ENCODE measurements at places on chromosomes 11 and 22.

DNA sequence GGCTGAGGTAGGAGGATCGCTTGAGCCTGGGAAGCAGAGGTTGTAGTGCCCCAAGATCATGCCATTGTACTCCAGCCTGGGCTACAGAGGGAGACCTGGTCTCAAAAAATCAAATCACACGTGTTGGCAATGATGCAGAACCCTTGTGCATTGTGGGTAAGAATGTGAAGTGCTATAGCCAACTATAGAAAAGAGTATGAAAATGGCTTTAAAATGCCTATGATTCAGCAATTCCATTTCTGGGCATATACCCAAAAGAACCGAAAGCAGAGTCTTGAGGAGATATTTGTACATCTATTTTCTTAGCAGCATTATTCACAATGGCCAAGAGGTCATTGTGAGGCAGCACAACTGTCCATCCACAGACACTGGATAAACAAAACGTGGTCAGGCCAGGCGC is 2.6 kb upstream of the FADS3 start:
- no peak for DNase-seq

DNA sequence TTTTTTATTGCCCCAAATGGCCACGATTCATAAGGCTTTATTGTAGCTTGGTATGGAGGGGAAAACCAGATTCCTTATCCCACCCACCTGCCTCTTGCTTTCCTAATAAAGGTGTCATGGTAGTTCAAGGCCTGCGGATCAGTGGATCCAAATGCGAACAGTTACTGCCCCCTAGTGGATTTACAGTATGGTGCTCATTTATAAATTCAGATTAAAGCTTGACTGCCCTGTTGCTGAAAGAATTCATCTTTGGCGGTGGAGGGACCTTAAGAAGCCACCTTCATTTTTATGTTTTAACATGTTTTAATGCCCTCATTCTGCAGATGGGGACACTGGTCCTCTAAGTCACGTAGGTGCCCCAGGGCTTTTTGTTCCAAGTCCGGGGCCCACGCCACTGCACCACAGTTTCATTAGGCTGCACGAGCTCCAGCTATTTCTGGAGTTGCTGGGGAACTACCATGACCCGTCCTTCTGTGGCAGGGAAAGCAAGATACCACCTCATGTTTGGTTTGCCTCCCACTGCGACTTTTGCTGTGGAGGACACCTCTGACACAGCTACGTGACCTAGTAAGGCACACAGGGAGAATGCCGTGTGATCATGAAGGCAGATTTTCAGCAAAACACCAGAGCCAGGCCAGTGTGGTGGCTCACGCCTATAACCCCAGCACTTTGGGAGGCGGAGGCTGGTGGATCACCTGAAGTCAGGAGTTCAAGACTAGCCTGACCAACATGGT is 15.6 kb upstream of the INCENP start:
- no peak for DNase-seq

DNA sequence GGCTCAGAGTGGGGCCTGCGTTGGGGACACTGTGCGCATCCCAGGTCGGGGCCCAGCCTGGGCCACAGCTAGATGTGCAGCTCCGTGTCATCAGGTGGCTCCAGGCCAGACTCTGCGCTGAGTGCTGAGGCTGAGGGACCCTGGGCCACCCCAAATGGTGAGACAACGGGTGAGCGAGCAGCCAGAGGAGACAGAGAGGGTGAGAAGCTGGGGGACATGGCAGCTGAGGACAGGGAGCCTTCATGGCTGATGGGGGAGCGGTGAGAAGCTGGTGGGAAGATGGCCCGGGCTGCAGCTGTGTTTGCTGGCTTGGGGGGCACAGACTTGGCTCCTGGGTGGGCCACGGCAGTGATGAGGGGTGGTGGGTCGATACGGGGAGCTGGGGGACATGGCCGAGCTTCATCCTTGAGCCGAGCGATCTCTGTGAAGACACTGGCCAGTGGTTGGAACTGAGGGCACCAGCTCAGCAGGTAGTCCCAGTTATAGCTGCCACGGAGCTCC is 2.5 kb upstream of the TPP1 start:
- DNase-seq = no peak

GRCh38 chr22:48102581-48102980 is 1340.1 kb downstream of the TBC1D22A start:
- no peak for DNase-seq

GRCh38 chr11:6745465-6746015 is 26.2 kb downstream of the OR2AG2 start:
- no peak for DNase-seq

DNA sequence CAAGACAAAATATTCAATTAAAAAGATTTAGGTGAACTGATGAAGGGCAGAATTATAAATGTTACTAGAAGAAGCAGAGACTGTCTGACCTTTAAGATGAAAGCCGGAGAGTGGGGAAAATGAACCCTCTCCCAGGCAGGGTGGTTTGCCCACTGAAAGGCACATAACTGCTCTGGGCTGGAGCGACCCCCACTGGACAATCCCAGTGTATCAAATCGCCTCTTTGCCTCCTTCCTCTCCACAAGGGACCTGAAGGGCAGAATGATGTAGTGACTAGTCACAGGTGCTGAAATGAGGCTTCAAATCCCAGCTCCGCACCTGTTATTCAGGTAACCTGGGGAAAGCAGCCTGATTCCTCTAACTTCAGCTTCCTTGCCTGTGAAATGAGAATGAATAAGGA is 69.0 kb downstream of the EFCAB6 start:
- DNase-seq = no peak

DNA sequence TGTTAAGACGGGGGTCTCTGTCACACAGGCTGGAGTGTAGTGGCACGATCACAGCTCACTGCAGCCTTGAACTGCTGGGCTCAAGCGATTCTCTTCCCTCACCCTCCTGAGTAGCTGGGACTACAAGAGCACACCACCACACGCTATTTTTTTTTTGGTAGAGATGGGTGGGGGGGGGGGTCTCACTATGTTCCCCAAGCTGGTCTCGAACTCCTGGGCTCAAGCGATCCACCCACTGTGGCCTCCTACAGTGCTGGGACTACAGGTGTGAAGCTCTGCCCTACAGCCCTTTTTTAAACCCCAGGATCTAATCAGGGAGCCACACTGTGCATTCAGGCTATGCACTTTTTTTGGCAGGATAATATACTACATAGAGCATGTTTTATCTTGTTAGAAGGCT is 1.4 kb upstream of the DHCR7 start:
- no peak for DNase-seq

DNA sequence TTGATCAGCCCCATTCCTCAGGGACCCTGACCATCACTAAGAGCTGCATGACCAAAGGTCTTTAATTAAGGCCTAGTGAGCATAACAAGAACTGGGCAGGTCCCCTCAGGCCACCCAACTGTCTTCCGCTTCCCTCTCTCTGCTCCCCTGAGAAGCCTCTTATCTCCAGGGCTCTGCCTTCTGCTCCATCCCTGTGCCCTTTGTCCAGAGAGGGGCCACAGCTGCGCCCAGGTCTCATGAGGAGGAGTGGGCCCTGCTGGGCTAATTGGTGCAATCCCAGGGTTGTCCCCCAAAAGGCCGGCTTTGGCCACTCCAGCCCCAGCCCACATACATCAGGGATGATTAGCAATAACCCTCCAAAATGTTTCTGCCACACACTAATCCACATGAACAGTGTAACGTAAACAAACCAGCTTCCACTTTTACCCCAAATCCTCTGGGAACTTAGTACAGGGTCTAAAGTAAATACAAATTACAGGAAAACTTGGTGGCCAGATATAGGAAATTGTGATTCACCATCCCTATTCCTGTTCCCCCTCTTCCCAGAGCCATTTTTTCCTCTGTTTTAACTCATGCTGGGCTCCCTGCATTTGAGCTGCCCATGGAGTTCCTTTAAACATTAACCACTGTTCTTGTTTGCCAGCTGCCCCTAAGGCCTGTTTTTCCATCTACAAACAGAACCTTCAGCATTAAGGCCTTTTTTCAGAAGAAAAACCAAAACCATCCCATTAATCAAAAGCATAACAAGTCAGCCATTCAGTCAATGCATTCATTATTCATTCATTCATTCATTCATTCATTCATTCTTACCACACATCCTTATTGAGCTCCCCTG is 34.6 kb upstream of the CAVIN3 start:
- no peak for DNase-seq

DNA sequence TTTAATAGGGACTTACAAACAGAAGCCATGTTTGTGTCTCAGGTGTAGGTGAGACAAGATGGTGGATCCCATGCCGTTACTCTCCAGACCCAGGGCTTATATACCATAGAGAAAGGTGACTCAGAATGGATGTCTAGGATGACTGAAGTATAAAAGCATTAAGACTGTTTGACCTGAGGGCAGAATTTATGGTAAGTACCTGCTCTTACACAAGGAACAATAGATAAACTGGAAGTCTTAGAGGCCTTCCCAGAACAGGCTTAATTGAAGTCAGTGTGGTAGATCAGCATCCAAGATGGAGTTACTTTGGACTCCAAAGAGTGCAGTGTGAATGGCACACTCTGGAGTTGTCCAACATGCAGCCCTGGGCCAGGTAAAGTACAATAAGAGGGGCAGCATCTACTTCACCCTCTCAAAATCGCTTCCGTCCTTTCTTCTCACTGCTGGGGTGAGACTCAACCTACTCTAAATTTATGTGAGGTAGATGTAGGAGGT is 387.0 kb upstream of the DDI1 start:
- no peak for DNase-seq

DNA sequence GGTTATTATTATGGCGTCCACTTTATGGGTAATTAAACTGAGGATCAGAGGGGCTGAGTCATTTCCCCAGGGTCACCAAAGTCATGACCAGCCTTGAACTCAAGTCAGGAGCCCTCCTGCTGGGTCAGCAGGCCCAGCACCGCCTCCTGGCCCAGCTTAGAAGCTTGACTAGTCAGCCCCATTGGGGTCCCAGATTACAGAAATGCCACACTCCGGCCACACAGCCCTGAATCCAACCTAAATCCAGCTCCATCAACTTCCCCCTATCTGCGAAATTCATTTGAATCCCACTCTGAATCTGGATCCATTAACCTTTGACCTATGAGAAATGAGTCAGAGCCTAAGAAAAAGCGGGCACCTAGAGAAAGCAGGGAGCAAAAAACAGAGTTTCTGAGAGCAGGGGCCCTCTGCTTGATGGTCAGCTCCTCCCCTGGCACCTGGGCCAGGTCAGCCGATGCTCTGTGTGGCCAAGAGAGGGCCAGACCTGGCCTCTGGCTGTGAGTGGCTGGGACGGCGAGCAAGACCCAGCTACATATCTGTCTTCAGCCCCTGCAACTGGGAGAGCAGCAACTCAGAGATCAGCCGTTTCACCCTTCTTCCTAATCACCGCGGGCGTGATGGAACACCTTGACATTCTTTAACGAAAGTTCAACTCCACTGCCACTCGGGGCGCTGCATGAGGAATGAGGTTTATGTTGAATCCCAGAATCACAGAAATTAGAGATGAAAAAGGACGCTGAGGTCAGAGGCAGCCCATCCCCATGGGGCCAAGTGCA is 196.1 kb downstream of the TRIM29 start:
- DNase-seq = no peak

DNA sequence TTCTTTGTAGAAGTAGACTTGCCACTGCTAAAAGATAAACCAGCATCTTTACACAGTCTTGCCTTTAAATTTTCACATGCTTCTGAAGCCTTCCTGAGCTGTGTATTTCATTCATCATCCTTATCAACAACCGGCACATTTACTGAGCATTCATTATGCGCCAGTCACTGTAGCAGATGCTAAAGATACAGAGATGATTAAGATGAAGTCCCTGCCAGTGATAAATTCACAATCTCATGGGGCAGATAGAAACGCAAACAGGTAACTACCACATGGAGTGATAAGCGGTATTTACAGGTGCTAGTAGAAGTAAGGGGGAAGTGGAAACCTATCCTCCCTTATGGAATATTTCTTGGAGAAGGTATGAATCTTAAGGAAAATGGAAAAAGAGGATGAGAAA is 67.2 kb downstream of the PRCP start:
- DNase-seq = no peak

DNA sequence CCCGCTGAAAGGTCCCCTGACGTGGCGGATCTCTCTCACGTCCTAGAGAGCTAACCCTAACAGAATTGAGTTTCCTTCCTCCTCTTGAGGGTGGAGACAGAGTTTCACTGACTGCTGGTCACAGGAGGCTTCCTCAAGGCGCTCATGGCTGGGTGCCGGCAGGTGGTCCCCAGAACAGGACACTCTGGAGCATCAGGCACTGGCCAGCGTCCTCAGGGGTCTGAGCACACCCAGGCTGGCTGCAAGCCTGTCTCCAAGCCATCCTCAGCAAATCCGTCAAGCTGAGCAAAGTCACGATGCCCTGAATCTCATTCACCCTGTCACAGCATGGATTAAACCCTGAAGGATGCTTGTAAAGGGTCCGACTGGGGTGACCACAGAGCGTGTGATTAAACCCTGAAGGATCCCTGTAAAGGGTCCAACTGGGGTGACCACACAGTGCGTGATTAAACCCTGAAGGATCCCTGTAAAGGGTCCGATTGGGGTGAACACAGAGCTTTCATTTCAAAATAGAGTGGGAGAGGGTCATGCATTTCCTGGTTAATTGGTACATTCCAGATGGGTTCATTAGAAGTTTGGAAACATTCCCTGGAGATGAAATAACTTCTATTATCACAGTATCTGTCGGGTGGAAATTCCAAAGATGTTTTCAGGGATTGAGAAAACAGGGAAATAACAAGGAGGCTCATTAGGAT is 473.0 kb downstream of the BRD1 start:
- DNase-seq = no peak

DNA sequence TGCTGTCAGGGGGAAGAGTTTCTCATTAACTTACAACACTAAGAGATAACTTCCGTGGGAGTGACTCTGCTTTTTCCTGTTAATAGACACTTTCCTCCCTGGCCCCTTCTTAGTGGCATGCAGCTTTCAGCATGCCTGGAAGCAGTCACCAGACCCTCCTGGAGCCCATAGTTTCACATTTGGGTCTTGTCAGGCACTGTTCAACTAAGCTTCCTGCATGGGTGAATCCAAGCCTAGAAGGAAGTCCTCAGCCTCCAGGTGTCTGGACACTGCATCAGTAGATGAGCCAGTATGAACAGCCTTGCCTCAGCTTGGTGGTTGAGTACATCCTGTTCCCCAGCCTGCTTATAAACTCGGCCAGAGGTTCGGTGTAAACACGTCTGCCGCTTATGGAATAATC is 68.1 kb downstream of the PPP6R3 start:
- DNase-seq = no peak

GRCh38 chr11:87251560-87251959 is 213.8 kb downstream of the TMEM135 start:
- DNase-seq = no peak

GRCh38 chr11:123103326-123103980 is 41.5 kb upstream of the HSPA8 start:
- DNase-seq = no peak

GRCh38 chr22:46087816-46088277 is 62.5 kb upstream of the PPARA start:
- no peak for DNase-seq

DNA sequence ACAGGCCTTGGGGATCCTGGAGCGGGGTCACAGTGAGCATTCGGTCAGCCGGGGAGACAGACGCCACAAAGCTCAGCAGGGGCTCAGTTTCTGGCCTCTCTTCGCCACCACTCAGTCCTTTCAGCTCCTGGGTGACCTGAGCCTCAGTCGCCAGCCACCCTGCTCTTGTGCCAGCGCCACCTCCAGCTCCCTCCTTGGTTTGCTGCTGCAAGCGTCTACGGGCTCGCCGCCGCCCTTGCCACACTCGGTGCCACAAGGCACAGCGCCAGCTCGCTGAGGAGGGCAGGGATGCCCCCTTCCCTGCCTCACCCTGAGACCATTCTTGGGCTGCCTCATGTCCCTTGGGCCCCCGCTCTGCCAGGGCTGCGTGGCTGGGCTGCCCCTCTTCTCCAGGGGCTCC is 1.5 kb upstream of the EEF1G start:
- no peak for DNase-seq

All from activated T-cell treated with anti-CD3 and anti-CD28 coated beads for 48 hours (primary cell).